ENCODE measurements at places on chromosomes 3 and 15. TPM values are rescaled to one million over a fixed set of nuclear protein-coding genes. Genes with fewer than 3 reads are reported as not detected.

The HRH1 gene
- total RNA-seq: 0.87 TPM

The SEMA3B gene
- 14.9 TPM for total RNA-seq

The PLSCR2 gene
- not detected for total RNA-seq

The RNU6-1 gene
- not detected for total RNA-seq

The LRRC31 gene
- not detected for total RNA-seq

The FOXL2NB gene
- total RNA-seq: 1.4 TPM

The LRRC3B gene
- total RNA-seq: not detected

The SLC33A1 gene
- 61.6 TPM for total RNA-seq

The CD96 gene
- not detected for total RNA-seq

The ARGFX gene
- not detected for total RNA-seq

The CADPS gene
- not detected for total RNA-seq

The RPL4 gene
- 1,493 TPM for total RNA-seq

The GOLGA8R gene
- total RNA-seq: 6.7 TPM

The FANCD2 gene
- total RNA-seq: 6.3 TPM
